ENCODE measurements at places on chromosomes 5 and 9.
A peak's percentile ranks its signal among the peaks of the same experiment; 100 is the strongest.

DNA sequence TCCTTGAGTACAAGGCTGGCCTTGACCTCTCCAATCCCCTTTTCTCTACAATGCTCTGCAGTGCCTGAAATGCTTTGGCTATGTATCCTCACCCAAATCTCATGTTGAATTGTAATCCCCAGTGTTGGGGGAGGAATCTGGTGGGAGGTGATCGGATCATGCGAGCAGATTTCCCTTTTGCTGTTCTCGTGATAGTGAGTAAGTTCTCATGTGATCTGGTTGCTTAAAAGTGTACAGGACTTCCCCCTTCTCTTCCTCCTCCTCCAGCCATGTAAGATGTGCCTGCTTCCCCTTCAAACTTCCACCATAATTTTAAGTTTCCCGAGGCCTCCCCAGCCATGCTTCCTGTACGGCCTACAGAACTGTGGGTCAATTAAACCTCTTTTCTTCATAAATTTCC, 28.5 kb upstream of the AKNA start:
- no peak for DNase-seq

DNA sequence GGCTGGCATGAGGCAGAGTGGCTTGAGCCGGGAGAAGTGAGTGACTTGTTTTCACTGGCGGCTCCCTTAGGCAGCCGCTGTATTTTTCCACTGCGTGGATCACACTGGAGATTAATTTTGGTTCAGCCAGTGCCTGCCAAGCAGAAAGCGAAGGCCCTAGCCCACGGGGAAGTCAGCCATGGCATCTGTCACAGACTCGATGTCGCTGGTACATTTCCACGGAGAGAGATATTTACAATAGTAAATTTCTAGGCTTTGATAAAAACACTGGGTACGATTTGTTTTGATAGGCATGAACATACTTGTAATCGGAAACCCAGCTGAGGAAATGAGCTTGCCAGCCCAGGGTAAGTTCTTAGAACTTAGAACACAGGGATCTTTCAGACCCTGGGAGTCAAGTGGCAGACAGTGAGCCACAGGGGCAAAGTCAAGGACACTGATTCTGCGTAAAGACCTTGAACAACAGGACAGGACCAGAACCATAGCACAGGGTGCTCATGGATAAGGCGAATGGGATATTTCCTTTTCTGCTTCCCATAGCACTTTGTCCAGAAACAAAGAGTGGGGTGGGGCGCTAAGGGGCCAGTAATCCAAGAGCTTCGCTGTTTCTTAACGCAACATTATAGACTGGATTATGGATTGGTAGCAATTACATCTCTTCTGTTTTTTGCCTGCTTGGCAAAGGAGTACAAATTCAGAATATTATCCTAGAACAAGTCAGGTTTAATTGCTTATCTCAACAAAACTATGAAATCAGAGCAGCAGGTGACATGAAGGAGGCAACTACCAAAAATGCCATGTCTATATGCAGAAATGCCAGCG, 4.5 kb downstream of the DUSP1 start:
- DNase-seq: peak; percentile 82

GRCh38 chr5:68547622-68548021, 332.1 kb downstream of the PIK3R1 start:
- no peak for DNase-seq

- no peak for DNase-seq
Observed at GRCh38 chr9:31302620-31303418, 1081.6 kb upstream of the ACO1 start.

DNA sequence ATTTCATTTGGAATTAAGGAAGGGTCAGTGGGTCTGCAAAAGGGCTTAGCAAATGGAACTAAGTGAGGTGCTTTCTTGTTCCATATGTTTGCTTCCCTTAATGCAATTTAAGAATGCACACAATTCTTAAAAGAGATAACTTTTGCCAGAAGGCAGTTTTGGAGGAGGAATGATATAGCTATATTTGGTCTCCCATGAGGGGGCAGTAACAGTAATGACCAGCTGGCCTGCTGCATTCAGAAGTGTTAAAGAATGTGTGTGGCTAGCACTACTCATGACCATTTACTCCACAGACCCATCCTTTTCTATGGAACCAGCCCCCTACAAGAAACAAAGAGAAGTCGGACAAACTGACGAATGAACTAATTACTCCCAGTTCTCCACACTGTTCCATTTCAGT, 638.9 kb downstream of the RAB3C start:
- DNase-seq: no peak

DNA sequence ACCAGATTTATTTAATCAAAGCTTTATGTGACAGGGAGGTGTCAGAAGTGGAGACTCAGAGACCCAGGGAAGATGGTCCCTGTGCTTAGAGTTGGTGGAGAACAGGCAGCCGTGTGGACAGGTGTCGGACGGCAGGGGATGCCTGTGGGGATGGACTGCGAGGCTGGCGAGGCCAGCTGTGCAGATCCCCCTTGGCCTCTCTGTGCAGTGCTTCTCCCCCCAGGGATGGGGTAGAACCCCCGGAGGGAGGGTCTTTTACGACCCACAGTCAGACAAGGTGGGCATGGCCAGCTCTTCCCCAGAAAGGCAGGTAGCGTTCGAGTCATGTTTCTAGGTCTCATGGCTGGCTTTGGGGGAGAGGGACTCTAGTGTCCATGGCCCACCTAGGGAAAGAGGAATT, 4.7 kb upstream of the SLC2A6 start:
- no peak for DNase-seq

- no peak for DNase-seq
Observed at GRCh38 chr5:154309805-154310204, 119.3 kb downstream of the GALNT10 start.

GRCh38 chr9:13175732-13176131, 103.8 kb downstream of the MPDZ start:
- DNase-seq: no peak

DNA sequence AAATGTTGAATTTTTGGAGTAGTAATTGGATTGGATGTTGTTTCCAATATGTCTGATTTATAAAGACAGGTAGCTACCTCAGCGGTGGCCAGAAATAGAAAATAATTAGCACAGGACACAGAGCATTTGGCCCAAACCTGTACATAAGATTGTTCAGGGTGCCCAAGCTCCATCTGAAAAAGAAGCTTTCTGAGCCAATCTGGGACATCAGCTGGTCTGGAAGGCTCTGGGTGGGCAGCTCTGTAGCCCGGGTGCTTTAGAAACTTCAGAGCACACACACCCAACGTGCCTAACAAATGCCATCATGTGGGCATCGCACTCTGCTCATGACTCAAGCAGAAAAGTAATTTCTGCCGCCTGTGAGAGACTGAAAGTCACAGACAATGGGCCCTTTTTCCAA, 460.7 kb downstream of the ICE1 start:
- no peak for DNase-seq

- no peak for DNase-seq
Observed at GRCh38 chr5:107935645-107936044, 264.9 kb upstream of the EFNA5 start.

- no peak for DNase-seq
Observed at GRCh38 chr9:19484699-19485098, 75.9 kb downstream of the ACER2 start.

- no peak for DNase-seq
Observed at GRCh38 chr5:158837908-158838307, 261.8 kb downstream of the EBF1 start.

GRCh38 chr9:84187090-84187489, 153.5 kb downstream of the SLC28A3 start:
- no peak for DNase-seq

DNA sequence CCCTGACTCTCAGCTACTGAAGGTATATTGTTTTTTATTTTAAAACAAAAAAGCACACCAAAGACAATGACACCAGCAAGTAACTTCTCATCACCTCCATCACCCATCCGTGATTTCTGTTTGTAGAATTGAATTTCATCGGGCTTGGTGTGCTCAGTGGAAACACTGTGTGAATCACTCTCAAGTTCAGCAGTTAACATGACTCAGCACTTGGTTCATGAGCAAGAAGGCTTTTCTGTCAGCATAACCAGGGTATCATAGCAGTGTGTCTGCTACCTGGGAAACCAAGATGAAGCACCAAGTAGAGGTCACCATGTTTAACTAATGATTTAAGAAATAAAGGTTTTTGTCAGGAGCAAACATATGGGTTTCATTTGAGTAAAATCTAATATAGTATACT, 123.7 kb downstream of the INSYN2B start:
- DNase-seq: peak; percentile 79

- DNase-seq: no peak
Observed at GRCh38 chr5:54620141-54620933, 102.8 kb downstream of the SNX18 start.

DNA sequence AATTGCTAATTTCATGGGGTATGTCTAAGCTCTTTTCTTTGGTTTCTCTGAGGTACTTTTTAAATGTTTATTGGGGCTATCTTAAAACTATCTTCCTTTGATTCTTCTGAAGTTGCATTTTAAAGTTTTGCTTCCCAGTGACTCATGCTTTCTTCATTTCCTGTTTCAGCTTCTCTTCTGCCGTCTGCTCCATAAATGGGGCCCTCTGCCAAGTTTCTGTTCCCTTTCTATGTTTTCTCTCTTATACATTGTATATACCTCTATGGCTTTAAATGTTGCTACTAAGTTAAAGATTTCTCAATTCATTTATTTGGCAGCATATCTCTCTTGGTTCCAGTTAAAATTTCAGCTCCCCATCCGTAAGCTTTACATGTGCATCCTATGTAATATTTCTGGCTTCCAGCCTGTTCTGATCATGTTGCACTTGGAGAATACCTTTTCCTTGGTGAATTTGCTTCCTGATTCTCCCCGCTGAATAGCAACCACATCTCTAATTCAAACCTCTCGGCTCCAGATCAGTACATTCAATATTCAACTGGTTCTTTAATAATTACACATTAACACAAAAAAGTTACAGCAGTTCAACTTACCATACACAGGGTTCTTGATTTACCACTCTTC, 125.3 kb downstream of the ST8SIA4 start:
- DNase-seq: peak; percentile 69

DNA sequence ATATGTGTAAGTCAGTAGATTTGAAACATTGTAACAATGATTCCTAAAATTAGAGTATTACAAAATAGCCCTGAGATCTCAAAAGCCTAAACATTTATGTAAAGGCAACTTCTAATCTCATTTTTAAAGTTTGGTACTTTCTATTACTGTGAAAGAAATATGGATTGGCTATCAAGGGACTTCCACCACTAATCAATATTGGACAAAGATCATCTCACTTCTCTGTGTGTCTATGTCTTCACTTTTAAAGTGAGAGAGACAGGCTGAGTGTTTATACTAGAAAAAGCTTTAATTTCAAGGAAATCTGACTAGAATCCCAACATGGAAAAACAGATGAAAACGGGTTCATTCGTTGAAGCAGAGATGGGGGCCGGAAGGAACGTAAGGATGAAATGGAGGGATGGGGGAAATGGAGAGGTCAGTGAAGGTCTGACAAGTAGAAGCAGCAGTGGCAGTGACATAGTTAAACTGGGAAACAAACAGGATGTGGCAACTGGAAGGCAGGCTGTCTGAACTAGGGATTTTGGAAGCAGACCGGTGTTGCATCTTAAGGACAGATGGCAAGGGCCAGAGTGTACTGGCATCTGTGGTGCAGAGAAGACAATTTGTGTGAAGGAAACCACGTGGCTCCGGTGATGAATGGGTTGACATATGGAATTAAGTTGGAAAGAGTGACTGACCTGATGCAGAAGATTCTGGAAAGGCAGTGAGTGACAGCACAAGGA, 60.8 kb downstream of the PDE4D start:
- no peak for DNase-seq

- DNase-seq: no peak
Observed at GRCh38 chr9:134297083-134297410, 29.2 kb upstream of the RXRA start.

- DNase-seq: no peak
Observed at GRCh38 chr5:10856071-10856470, 95.0 kb upstream of the DAP start.

- no peak for DNase-seq
Observed at GRCh38 chr5:60410427-60410826, 289.5 kb downstream of the DEPDC1B start.

- no peak for DNase-seq
Observed at GRCh38 chr9:5813824-5814223, 19.1 kb downstream of the ERMP1 start.

DNA sequence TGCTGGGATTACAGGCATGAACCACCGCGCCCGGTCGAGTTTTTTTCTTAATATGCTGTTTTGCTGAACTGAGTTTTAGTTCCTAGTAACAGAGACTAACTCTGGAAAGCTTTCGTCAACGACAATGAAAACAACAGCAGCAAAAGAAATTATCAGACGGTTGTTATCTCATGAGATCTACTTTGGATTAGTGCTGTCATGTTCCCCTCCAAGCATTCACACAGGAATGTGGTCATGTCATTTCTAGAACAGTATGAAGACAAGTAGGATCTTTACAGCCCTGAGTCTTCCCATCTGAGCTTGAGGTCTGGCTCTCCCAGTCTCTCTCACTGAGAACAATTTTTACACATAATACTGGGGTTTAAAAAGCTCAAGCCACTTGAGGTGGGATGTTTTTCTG, 4.0 kb upstream of the ANKRD33B start:
- no peak for DNase-seq

GRCh38 chr9:107700847-107701246, 211.3 kb upstream of the KLF4 start:
- DNase-seq: no peak

GRCh38 chr9:106038266-106039001, 344.1 kb downstream of the TMEM38B start:
- no peak for DNase-seq

GRCh38 chr5:81010336-81011169, 50.4 kb downstream of the RASGRF2 start:
- DNase-seq: peak; percentile 5

DNA sequence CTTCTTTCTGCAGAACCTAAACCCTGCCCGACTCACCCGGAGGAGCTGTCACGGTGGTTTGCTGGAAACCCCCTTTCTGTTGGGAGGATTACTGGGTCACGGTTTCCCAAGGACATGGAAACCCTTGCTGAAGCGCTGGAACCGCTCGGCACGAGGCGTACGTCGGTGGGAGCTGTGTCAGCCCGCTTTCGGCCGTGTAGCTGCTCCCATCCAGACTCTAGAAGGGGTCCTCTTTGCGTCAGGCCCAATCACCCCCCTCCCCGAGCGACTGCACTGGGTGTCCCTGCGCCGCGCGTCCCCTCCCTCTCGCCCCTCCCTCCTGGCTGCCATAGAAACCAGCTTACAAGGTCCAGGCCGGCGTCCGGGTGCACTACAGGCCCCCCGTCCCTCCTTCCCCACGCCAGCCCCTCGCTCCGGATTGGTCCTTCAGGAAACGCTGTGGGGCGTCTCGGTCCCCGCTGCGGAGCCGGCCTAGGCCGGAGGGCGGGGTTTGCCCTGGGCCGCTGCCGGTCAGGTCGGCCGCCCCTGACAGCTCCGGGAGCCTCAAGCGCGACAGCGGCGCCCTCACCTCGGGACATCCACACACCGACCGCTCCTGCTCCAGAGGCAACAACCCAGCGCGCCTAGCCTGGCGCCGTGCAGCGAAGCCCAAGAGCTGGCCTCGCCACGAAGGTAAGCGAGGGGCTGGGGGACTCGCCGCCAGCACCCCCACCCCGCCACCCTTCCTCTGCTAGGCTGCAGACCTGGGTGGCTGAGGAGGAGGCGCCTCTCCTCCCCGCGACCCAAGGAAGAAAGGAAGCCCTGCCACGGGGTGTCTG, at the start of gene NIM1K:
Gene NIM1K (plus strand): TSS at position 486 of the 818 bp plus-strand sequence. CDS start 53,551 bp downstream, outside the sequence.
- peak; percentile 53 for DNase-seq

GRCh38 chr9:137354845-137355760, 53.0 kb upstream of the NRARP start:
- DNase-seq: no peak

Data from fibroblast of the conjunctiva (primary cell).